HCT116 (cell line): ENCODE measurements at places on chromosomes 2 and 18. TPM values are rescaled to one million over a fixed set of nuclear protein-coding genes. Genes with fewer than 3 reads are reported as not detected.

GRCh38 chr2:107989445-107989844 lies 3.1 kb downstream of the SLC5A7 start:
- no peaks in the 10 kb centered on the region for H3K4me1 ChIP-seq
- H3K27me3 ChIP-seq = no peaks in the 10 kb centered on the region
- no peak overlapping the region for H3K27ac ChIP-seq
- no peak overlapping the region for H3K4me3 ChIP-seq

- H3K27me3 ChIP-seq = no peaks in the 10 kb centered on the region
- no peak for DNase-seq
- no peaks in the 10 kb centered on the region for H3K4me1 ChIP-seq
- H3K4me3 ChIP-seq = no peak overlapping the region
- H3K27ac ChIP-seq = no peak overlapping the region
These were observed 10.8 kb downstream of the PASK start for GRCh38 chr2:241138471-241138870.

DNA sequence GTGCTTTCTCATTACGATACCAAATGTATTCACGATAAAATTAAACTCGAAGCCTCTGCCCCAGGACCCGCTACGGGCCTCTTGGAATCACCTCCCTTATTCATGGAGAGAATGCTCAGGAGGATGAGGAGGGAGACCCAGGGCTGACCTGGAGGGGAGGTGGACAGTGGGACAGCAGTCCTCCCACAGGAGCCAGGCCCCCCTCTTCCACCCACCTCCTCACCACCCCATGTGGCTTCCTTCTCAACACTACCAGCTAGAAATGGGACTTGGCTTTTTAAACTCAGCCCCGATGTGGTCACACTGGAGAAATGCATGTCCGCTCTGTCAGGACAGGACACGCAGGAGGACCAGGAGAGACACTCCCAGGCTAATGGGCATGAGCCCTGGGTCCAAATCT lies 147.9 kb upstream of the ID2 start:
- no peak overlapping the region for H3K27ac ChIP-seq
- no peaks in the 10 kb centered on the region for H3K27me3 ChIP-seq
- H3K36me3 ChIP-seq = no peaks in the 10 kb centered on the region
- DNase-seq = no peak
- no peak overlapping the region for H3K4me3 ChIP-seq

DNA sequence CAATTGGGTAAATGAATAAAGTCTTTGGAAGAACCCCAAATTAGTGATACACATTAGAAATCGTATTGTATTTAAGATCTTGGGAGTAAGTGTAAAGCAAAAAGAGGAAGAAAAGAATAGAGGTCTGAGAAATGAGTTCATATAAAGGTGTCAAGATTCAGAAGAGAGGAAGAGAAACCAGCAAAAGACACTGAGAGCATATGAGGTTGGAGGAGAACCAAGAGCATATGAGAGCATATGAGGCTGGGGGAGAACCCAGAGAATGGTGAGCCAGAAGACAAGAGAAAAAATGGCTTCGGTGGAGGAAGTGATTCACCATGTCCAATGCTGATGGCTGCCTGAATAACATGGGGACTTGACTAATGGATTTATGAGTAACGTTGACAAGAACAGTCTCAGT lies 620.1 kb upstream of the GCFC2 start:
- H3K4me1 ChIP-seq = no peaks in the 10 kb centered on the region
- no peaks in the 10 kb centered on the region for H3K36me3 ChIP-seq
- no peak overlapping the region for H3K4me3 ChIP-seq
- no peak for DNase-seq

DNA sequence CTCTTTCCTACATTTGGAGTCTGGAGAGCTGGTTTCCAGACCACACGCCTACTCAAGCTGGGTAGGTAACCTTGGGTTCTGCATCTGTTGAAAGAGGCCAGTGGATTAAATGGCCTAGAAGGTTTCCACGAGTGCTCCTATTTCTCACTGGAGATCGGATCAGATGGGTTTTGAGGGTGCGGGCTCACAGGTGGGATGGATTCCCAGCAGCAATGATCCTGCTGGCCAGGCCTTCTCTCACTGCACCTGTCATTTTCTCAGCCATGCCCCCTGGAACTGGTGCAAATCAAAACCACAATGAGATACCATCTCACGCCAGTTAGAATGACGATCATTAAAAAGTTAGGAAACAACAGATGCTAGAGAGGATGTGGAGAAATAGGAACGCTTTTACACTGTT lies 747.5 kb upstream of the RAB6C start:
- H3K27me3 ChIP-seq = peaks cover 10% of the 10 kb centered on the region
- H3K4me1 ChIP-seq = no peaks in the 10 kb centered on the region
- H3K4me3 ChIP-seq = no peak overlapping the region
- H3K36me3 ChIP-seq = no peaks in the 10 kb centered on the region
- H3K27ac ChIP-seq = no peak overlapping the region

- no peak for DNase-seq
- H3K4me3 ChIP-seq = no peak overlapping the region
- no peak overlapping the region for H3K27ac ChIP-seq
- H3K27me3 ChIP-seq = peaks cover 20% of the 10 kb centered on the region
These were observed 62.3 kb downstream of the ADCYAP1 start for GRCh38 chr18:966759-967576.

DNA sequence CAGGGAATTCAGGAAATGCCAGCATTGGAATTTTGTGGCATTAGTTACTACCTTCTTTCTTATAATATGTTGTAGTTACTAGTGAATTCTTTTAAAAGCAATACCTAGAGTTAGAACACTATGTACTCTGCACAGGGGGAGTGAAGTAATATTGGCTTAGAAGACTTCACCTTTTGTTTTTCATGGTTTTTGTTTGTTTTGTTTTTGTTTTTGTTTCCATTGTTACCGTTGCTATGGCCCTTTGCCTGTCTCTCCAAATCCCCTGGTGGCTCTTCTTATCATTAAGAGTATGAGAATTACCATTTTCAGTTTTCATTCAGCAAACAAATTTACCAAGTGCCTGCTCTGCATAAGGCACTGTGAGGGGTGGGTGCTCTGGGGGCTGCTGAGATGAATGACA lies 160.1 kb downstream of the HAUS1 start:
- DNase-seq = peak; percentile 16
- H3K27ac ChIP-seq = no peak overlapping the region
- H3K36me3 ChIP-seq = peaks cover 13% of the 10 kb centered on the region; the same call in 1 of the 2 replicates
- H3K4me3 ChIP-seq = no peak overlapping the region
- no peaks in the 10 kb centered on the region for H3K27me3 ChIP-seq

- DNase-seq = no peak
- no peaks in the 10 kb centered on the region for H3K4me1 ChIP-seq
- no peak overlapping the region for H3K27ac ChIP-seq
- H3K27me3 ChIP-seq = peaks cover 32% of the 10 kb centered on the region
- no peak overlapping the region for H3K4me3 ChIP-seq
- H3K36me3 ChIP-seq = no peaks in the 10 kb centered on the region
These were observed 213.0 kb upstream of the RAB6C start for GRCh38 chr2:129766374-129766993.

DNA sequence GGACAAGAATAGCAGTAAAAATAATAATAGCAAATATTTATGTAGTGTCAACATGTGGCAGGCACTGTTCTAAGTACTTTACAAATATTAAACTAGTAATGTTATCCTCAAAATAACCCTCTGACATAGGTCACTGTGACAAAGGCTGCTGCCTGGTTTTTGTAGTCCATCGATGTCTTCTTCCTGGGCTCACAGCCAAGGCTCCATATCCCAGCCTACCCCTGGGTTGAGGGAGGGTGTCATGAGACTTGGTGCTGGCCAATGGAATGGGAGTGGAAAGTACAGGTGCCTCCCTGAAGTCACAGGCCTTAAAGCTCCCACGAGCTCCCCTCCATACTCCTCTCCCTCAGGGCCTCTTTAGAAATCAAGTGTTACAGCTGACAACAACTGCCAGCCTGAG lies 159.3 kb downstream of the CYRIA start:
- DNase-seq = no peak
- H3K4me3 ChIP-seq = no peak overlapping the region
- peaks cover 7% of the 10 kb centered on the region; the same call in 1 of the 2 replicates for H3K27me3 ChIP-seq
- H3K4me1 ChIP-seq = no peaks in the 10 kb centered on the region
- H3K36me3 ChIP-seq = no peaks in the 10 kb centered on the region

DNA sequence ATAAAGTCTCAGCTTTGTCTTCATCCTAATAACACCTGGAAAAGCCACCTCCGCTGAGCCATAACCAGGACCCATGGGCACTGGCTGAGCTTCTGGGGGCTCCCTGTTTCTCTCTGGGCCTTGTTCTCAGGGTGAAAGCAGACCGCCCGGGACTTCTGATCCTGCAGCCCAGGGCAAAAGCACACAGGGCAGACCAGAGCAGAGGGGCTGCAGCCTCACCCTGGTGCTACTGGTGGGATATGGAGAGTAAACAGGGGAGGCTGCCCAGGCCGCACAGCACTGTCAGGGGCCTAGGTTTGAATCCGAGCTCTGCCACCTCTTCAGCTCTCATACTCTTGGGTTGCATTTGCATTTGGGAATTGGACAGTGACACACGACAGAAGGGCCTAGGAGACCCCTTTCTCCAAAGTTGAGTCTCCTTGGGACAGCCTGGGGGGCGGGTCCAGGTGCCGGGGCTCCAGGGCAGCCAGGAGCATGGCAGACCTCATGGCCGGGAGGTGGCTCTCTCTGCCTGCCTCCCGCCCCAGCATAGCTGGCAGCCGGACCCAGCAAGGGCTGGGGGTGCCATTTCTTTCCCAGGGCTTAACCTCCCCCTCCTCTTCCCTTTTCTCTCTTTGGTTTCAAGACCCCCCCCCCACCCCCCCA lies 164.9 kb downstream of the INHBB start:
- H3K36me3 ChIP-seq = no peaks in the 10 kb centered on the region
- DNase-seq = no peak
- H3K27ac ChIP-seq = no peak overlapping the region
- H3K27me3 ChIP-seq = no peaks in the 10 kb centered on the region

GRCh38 chr2:102147935-102148334 lies 5.4 kb downstream of the IL1R1 start:
- H3K4me3 ChIP-seq = no peak overlapping the region
- H3K36me3 ChIP-seq = no peaks in the 10 kb centered on the region
- H3K27me3 ChIP-seq = no peaks in the 10 kb centered on the region
- no peak for DNase-seq
- H3K27ac ChIP-seq = no peak overlapping the region
- H3K4me1 ChIP-seq = no peaks in the 10 kb centered on the region

- H3K27me3 ChIP-seq = no peaks in the 10 kb centered on the region
- no peak overlapping the region for H3K4me3 ChIP-seq
- DNase-seq = no peak
- peaks cover 15% of the 10 kb centered on the region; the same call in 1 of the 2 replicates for H3K4me1 ChIP-seq
These were observed 29.3 kb downstream of the HS1BP3 start for GRCh38 chr2:20621366-20622295.

GRCh38 chr2:229407170-229407569 lies 136.1 kb upstream of the PID1 start:
- DNase-seq = peak; percentile 86
- H3K36me3 ChIP-seq = no peaks in the 10 kb centered on the region
- H3K4me3 ChIP-seq = peak overlapping the region; percentile 6; the same call in 1 of the 2 replicates
- peaks cover 26% of the 10 kb centered on the region for H3K4me1 ChIP-seq

- no peaks in the 10 kb centered on the region for H3K4me1 ChIP-seq
- no peak overlapping the region for H3K27ac ChIP-seq
- H3K27me3 ChIP-seq = peaks cover 23% of the 10 kb centered on the region
- H3K36me3 ChIP-seq = no peaks in the 10 kb centered on the region
- no peak for DNase-seq
These were observed 6.5 kb downstream of the TMEM163 start for GRCh38 chr2:134712299-134712698.

DNA sequence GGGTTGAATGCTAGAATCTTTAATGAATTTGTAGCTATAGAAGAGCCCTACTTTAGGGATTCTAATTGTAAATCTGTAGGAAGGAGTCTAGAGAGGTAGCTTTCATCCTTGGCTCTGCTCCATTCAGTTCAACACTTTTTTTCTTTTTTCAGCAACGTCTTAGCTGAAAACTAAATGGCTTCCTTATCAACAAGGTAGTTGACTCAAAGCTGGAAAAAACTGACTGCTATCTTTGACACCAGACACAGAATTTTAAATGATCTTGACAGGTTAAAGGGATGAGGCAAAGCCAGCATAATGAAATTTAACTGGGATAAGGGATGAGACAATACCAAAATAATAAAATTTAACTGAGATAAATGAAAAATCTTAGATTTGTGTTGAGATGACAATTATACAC lies 54.9 kb downstream of the TMEFF2 start:
- H3K27me3 ChIP-seq = no peaks in the 10 kb centered on the region
- H3K4me3 ChIP-seq = no peak overlapping the region
- H3K4me1 ChIP-seq = no peaks in the 10 kb centered on the region
- H3K27ac ChIP-seq = no peak overlapping the region
- H3K36me3 ChIP-seq = no peaks in the 10 kb centered on the region

GRCh38 chr2:157628477-157629415 lies at the start of gene ACVR1C:
Gene ACVR1C (minus strand): TSS chr2:157628864. CDS start chr2:157628644, 220 bp downstream.
- peak within 1 kb of the TSS; percentile 58 for H3K27ac ChIP-seq
- no peaks in the 10 kb centered on the region for H3K36me3 ChIP-seq
- no peaks in the 10 kb centered on the region for H3K27me3 ChIP-seq
- H3K4me3 ChIP-seq = peak within 1 kb of the TSS; percentile 58
- no peaks in the 10 kb centered on the region for H3K4me1 ChIP-seq
- DNase-seq = peak; percentile 83

GRCh38 chr2:231886071-231886681 lies 40.0 kb downstream of the NPPC start:
- no peak for DNase-seq
- H3K4me3 ChIP-seq = no peak overlapping the region
- H3K4me1 ChIP-seq = no peaks in the 10 kb centered on the region
- H3K27me3 ChIP-seq = no peaks in the 10 kb centered on the region
- H3K27ac ChIP-seq = no peak overlapping the region

DNA sequence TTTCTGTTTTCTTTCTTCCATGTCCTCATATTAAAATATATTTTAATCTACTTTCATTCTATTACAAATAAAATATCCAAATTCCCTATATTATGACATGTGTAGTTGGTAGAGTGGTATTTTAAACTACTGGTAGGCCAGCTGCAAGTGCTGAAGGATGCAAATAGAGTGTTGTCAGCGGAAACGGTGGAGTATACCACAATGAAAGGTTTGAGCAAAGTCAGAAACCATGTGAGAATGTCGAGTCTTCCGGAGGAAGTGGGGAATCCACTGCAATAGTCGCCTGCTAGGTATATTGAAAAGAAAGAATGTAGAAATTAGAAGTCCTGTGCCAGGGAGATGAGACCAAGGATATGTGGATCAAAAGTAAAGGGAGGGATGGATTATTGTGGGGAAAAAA lies 373.9 kb downstream of the DSEL start:
- H3K36me3 ChIP-seq = no peaks in the 10 kb centered on the region
- H3K4me3 ChIP-seq = no peak overlapping the region
- no peak for DNase-seq
- H3K27ac ChIP-seq = no peak overlapping the region
- H3K4me1 ChIP-seq = no peaks in the 10 kb centered on the region
- no peaks in the 10 kb centered on the region for H3K27me3 ChIP-seq

FARSB gene
- total RNA-seq = 50.7 TPM

LAMA3 gene
- total RNA-seq = 5.6 TPM

ZNF521 gene
- total RNA-seq = 0.10 TPM

CCDC148 gene
- 0.59 TPM for total RNA-seq

SERPINB10 gene
- not detected for total RNA-seq

BOK gene
- total RNA-seq = 41.5 TPM

UBXN2A gene
- total RNA-seq = 14.1 TPM
